ENCODE measurements at places on chromosomes 13 and 19.

GRCh38 chr13:90869580-90869979 is 477.9 kb upstream of the MIR17HG start:
- DNase-seq = no peak

- DNase-seq = peak; percentile 64
Observed at GRCh38 chr19:38693380-38694223, 46.2 kb downstream of the ACTN4 start.

- no peak for DNase-seq
Observed at GRCh38 chr13:58165617-58166016, 534.1 kb downstream of the PCDH17 start.

GRCh38 chr19:2083174-2083854 is 12.8 kb downstream of the MOB3A start:
- DNase-seq = peak; percentile 63

DNA sequence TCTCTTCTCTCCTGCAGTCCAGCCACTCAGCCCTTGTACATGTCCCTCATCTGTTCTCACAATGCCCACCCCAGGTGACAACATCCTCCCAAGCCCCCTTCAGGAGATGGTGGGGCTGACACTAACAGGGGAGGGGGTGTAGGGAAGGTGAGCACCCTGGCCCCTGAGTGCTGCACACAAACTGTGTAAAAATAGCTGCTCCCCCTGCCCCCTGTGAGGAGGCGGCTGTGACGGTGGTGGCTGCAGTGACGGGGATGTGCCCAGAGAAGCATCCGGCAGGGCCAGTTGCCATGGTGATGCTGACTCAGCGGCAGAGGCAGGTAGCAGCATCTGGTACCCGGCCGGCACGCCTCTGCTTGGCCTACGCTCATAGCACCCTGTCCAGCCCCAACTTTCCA is 13.0 kb upstream of the JUND start:
- DNase-seq = no peak

DNA sequence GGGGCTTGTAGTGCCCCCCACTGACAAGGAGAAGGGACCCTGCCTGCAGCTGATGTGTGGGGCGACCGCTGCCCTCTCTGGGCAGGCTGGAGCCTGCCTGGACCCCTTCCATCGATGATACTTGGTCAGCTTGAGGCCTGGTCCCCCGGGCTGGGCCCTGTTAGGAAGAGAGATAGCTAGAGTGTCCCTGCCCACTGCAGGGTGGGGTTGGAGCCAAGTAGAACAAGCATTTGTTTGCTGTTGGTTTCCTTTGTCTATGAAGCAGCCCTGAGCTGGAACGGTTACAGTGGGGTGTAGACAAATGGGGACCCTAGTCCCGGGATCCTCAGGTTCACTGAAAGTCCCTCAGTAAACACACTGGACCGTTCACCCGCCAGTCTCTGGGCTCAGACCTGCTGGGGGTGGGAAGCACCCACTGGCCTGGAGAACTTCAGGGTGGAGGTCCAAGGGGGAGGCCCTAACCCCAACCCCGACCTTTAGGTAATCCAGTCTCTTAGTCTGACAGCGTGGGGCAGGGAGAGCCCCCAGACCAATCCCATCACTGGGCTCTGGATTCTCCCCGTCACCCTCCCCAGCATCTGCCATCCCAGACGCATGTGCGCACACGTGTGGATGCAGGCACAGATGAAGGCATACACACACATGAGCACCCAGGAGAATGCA is 204.8 kb upstream of the ZNF536 start:
- DNase-seq = no peak

GRCh38 chr13:49627831-49628652 is at the start of gene ARL11:
ARL11 (plus strand) TSS chr13:49628507; CDS start chr13:49630448, 1,941 bp downstream.
- DNase-seq = peak; percentile 90

- DNase-seq = no peak
Observed at GRCh38 chr19:47179653-47180310, 49.1 kb downstream of the SAE1 start.

DNA sequence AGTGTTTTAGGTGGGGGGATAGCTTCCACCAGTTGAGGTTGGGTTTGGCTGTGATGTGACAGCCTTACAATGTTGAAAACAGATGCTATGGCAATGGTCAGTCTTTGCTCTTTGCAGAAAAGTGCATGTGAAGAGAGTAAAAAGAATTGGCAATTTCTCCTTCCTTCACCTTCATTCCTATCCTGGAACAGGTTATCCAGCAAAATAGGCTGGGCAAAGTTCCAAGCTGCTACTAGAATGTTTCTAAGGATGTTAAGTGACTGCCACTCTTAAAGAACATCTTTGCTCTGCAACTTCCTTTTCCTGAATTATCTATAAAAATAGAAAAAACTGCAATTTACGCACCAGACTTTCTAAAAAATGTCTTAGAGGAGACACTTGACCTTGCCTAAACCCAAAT is 50.1 kb upstream of the MYCBP2 start:
- DNase-seq = no peak

DNA sequence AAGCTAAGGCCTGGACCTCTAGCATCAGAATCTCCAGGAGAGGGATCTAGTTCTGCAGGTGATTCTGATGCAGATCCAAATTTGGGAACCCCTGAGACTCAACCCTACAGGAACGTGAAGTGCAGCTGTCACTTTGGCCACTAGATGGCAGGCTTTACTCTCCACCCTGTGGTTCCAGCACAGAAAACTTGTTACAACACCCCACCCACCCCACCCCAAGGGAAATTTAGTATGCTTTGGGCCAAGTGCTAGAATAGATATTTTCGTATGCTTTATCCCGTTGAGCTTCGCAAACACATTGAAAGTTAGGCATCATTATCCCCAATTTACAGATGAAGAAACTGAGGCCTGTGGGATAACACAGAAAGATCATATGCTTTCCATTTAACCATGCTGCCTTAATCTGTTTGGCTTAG is 232.0 kb downstream of the B3GLCT start:
- DNase-seq = peak; percentile 31

DNA sequence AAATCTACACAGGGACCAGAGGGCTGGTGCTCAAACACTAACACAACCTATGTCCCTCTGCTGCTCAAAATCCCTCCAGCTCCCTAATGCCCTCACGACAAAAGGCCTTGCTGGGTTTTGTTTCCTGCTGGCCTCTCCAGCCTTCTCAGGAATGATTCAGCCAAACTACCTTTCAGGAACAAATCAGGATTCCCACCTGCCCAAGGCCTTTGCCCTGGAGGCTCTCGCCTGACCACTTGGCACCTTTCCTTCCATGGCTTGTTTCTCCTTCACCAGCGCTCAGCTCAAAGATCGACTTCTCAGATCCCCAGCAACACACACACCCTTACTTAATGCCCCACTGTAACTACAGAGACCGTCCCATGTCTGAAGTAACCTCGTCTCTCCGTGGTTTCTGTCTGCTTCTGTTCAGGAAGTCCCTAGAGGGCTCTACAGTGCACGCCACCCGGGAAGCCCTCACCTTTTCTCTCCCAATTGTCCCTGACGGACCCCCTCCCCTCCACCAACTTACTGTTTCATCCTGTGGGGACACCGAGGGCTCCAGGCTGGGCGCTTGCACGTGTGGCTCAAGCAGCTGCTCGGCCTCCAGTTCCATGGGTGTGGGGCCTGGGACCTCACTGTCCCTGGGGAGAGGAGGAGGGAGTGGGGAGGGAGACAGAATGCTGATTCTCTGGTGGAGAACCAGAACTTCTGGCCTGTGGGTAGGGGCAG is 3.2 kb upstream of the SIX5 start:
- no peak for DNase-seq

DNA sequence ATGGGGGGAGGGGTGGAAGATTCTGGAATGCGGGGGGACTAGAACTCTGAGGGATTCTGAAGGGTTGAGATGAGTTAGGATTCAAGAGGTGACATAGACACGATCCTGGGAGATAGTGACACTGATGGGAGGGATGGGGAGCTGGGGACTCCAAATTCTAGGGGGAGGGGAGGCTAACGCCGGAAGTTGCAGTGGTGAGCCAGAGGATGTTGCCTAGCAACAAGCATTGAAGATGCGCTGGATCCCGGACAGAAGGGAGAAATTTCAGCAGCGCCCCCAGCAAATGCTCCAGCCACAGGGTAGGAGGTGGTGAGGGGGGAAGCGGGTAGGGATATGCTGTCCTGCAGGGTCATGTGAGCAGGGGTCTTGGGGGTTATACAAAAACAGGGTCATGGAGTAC is 6.9 kb upstream of the LTBP4 start:
- DNase-seq = no peak

- no peak for DNase-seq
Observed at GRCh38 chr13:84050536-84050935, 168.3 kb upstream of the SLITRK1 start.

DNA sequence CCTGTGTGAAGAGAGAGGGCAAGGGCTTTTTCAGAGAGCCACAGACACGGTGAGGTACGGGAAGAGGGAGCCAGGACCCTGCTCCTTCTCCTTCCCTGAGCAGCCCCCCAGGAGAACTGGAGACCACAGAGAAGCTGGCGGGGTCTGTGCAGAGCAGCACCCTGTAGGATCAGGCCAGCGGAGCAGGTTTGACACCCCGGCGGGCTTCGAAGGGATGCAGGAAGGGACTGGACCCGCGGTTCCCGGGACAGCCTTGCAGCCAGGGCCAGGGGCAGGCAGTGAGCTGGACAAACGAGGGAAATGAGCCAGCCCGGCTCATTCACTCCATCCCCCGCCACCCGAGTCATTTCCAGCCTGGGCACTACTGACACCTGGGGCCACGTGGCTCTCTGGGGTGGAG is 22.2 kb downstream of the CPAMD8 start:
- no peak for DNase-seq

GRCh38 chr13:20738616-20739015 is 35.1 kb downstream of the IL17D start:
- no peak for DNase-seq

- DNase-seq = no peak
Observed at GRCh38 chr13:90686442-90686841, 661.0 kb upstream of the MIR17HG start.

- DNase-seq = no peak
Observed at GRCh38 chr13:51397262-51397941, 55.4 kb downstream of the INTS6 start.

GRCh38 chr19:45539459-45539858 is 32.2 kb downstream of the VASP start:
- DNase-seq = no peak

GRCh38 chr19:13610039-13610691 is 103.9 kb upstream of the CACNA1A start:
- no peak for DNase-seq

DNA sequence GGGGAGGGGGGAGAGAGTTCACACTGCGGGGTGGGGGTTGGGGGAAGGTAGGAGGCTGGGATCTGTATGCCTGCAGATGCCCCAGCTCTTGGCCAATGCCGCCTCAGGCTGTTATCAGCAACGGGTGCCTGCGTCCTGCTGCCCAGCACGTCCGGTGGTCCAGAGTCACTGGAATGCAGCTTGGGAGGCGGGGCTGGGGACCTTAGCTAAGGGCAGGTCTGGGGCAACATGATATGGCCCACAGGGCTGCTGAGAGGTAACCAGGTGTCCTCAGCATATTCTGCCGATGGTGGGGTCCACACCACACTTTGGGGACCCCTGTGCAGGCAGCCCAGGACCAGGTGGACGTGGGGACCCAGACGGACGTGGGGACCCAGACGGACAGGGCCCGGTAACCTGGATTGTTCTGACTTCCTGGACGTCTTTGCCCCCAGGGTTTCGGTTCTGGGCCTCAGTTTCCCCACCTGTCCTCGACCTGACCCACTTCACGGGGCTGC is 668 bp upstream of the ARHGAP45 start:
- no peak for DNase-seq

DNA sequence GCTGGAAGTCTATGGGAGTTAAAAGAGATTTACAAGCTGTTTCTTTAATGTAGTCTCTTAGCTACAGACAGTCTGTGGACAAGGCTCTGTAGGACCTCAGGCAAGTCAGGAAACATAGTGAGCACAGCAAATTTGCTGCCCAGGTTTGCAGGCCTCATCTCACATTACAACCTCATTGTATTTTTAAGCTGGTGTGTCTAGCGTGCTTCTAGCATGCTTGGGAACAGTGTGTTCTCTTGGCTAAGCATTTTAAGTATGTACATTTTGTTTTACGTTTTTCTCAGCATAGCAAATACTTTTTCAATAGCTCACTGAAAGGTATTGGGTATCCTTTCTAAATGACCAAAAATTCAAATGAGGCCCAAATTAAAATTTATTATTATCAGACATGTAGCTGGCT is 113.2 kb downstream of the STARD13 start:
- DNase-seq = no peak

DNA sequence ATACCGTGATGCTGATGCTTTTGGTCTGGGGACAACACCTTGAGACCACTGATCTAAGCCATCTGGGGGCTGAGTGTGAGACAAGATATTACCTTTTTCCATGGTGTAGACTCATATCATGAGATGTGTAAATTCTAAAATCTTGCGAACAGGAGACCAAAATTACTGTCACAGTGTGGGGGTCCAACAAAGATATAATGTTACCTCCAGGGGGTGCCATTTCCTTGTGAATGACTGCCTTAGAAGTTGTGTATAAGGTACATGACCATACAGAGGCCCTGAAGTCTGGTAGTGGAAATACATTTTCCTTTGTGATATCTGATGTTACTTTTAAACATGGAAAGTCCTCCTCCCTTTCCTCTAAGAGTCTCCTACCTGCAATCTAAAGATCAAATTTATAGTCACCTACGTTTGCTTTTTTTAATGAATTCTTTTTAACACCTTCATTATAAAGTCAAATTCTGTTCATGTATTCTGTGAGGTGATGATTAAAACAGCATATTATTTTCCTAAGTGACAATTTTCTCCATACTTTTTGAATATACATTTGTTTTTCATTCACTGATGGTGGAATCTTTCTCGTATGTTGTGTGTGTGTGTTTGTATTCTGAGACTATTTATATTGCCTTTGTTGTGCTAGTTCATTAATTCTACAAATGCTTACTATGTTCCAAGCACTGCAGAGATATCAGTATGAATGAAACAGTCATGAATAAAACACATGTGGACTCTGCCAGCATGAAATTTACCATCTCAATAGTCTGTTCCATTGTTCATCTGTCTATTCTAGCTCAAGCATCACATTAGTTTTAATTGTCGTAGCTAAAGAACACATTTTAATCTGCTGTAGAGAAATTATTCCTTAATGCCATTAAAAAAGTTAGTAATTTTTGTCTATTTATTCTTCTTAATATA is 113.7 kb downstream of the RFC3 start:
- DNase-seq = no peak

GRCh38 chr13:32429433-32429909 is 1.5 kb upstream of the N4BP2L1 start:
- DNase-seq = no peak

DNA sequence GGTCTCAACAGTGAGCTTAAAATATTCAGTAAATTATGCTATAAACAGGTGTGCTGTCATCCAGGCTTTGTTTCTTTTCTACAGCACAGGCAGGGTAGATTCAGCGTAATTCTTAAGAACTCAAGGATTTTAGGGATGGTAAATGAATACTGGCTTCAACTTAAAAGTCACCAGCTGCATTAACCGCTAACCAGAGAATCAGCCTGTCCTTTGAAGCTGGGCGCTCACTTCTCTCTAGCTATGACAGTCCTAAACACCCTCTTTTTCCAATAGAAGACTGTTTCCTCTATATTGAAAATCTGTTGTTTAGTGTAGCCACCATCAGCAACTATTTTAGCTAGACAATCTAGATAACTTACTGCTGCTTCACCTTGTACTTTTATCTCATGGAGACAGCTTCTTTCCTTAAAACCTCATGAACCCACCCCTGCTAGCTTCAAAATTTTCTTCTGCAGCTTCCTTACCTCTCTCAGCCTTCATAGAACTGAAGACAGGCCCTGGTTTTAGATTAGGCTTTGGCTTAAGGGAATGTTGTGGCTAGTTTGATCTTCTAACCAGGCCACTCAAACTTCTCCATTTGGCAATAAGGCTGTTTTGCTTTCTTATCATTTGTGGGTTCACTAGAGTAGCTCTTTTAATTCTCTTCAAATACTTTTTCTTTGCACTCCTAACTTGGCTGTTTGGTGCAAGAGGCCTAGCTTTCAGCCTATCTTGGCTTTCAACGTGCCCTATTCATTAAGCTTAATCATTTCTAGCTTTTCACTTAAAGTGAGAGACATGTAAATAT is 89.5 kb downstream of the USP12 start:
- DNase-seq = no peak
